Right ventricle myocardium inferior (tissue), 1 donor: ENCODE measurements at places on chromosomes 7 and 10.
A peak's percentile ranks its signal among the peaks of the same experiment; 100 is the strongest.

DNA sequence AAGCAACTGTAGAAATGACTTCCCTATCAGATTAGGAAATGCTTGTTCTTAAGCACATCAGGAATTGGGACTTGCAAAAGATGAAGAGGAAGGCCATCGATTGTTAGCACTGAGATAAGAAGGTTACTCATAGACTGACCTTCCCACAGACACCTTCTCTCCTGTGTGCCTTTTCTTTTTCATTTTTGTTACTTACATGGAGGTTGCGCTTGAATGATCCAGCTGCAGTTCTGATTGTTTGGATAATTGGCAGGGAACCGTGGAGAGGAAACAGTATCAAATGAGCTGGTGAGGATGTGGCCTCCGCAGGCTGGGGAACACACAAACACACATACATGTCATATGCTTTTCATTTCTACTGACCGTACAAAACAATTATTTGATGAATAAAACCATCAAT is 134.9 kb upstream of the RSU1 start:
- no peak for DNase-seq

GRCh38 chr7:116731445-116732335 is 59.7 kb downstream of the MET start:
- no peak for DNase-seq

DNA sequence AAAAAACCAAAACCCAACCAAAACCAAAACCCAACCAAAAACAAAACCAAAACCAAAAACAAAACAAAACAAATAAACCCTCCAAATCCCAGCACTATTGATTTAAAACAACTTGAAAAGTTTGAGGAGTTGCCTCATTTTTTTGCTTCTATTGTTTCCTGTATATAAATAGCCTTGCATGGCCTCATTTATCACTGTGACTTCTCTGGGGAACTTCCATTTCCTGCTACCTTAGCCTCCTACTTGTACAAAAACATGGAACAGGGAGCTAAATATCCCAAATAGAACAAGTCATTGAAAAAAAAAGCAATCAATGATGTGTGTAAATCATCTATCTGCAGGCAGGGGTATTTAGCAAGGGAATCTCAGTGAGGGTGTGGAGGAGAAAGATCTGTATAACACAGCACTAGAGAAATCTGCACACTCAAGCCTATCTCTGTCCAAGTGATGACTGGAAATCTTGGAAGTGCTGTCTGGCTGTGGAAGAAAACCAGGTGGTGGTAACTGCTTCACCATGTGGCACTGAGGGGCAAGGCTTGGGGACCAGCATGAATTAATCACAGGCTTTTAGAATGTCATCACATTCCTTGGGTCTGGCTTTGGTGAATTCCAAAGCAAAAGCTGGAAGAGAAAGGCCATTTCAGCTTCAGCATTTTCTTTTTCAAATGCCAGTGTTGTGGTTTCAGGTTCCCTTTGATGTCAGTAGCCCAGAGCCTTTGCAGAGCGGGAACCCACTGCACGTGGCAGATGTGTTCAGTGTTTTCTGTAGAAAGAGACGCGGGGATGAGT is 349.5 kb upstream of the ZNF32 start:
- no peak for DNase-seq

DNA sequence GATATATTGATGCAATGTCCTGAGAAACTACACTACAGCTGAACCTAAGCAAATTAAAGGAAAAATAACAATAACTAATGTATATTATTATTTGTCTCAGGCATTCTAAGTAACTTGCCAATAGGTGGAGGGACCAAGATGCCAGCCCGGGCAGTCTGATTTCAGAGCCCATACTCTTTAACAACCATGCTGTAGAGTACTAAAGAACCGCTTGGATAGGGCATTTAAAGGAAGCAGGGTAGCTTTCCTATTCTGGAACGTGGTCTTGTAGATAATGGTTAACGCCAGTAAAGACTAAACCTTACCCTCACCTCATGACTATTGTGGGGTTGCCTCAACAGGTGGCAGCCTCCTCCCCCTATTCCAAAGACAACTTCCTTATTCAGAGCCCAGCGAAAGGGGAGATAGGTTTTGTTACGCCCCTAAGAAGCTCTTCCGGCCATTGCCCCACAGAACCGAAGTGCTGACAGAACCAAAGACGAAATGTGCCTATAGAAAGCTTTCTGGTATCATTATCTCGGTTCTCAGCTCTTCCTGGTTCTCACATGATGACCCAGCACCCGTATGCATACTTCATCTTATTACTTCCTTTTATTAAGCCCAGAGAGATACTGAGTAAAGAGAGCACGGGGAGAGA is 707 bp upstream of the C1GALT1 start:
- peak; percentile 57 for DNase-seq

DNA sequence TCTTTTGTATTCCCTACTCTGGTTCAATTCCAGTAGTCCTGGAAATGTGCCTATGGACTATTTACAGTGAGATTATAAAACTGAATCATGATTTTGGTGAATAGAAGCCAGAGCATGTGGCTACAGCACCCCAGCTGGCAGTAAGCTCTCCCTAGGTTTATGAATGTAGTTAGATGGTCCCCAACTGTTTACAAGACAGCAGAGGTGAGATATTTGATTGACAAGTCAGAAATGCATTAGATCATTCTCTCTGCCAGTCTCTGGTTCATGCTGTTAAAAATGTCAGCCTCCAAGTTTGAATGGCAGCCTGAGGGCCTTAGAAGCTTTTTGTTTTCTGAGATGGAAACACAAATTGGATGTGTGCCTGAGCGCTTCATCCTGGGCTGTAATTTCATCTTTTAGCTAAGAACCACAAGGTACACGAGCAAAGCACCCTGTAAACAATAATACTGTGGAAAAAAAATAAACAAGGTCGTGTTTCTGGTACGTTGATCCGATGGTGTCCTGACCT is 85.0 kb downstream of the BTRC start:
- DNase-seq = no peak

DNA sequence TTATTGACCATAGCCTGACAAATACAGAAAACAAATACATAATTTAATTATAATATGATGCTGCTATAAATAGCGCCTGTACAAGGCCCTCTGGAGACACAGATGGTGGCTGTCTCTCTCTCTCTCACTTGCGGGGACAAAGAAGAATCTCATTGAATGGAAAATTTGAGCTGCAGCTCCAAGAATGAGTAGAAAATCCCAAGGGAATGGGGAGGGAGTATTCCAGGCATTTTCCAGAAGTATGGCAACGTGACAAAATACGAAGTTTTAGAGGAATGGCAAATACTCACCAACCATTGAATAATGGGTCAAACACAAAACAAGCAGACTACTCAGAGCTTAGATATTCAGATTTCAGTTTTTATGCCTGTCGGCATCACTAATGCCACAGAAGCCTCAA is 179.9 kb downstream of the NRP1 start:
- no peak for DNase-seq

GRCh38 chr7:921581-922333 is 32.7 kb downstream of the ADAP1 start:
- peak; percentile 72 for DNase-seq

GRCh38 chr7:106964466-106964865 is 80.0 kb upstream of the PRKAR2B start:
- DNase-seq = no peak

DNA sequence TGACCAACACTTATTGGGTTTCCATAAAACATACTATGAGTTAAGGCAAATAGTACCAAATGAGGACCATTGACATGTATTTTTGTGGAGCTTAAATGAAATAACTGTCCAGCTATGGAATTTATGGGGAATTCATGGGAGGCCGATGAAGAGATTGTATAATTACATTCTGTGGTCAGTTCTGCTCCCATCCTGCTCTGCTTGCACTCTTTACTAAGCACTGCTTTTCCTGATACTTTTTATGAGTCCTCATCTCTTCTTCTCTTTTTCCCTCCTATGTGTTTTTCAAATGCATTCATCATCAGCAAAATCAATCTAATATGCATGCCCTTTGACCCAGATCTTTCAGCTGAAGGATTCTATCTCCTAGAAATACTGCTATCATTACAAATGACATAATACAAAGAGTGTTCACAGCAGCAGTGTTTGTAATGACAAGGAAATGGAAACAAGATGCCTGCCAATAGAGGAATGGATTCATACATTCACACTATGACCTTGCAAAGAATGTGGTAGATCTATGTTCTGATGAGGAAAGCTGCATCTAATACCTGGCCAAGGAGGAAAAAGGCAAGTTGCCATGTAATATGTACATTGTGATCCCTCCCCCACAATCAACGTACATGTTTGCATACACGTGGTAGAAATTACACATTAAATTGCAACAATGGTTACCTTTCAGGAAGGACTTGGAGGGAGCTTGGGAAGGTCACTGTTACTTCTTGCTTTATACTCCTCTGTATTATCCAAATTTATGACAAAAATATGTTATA is 73.9 kb downstream of the PCGF5 start:
- DNase-seq = no peak

- no peak for DNase-seq
These were observed 96.5 kb upstream of the CREB5 start for GRCh38 chr7:28315565-28316410.

DNA sequence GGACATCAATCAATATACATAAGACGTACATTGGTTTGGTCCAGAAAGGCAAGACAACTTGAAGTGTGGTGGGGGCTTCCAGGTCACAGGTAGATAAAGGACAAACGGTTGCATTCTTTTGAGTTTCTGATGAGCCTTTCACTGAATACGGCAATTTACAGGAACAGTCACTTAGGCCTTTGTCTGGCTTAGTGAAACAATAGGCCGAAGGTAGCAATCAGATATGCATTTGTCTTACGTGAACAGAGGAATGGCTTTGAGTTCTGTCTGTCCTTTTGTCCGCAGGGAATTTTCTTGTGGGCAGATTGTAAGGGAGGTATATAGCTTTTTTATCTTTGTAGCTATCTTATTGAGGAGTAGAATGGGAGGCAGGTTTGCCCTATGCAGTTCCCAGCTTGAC is 10.8 kb upstream of the STN1 start:
- no peak for DNase-seq

- DNase-seq = peak; percentile 68
These were observed 15.1 kb downstream of the GPR146 start for GRCh38 chr7:1059200-1060091.

GRCh38 chr7:50584793-50585408 is 19.7 kb upstream of the DDC start:
- DNase-seq = no peak

DNA sequence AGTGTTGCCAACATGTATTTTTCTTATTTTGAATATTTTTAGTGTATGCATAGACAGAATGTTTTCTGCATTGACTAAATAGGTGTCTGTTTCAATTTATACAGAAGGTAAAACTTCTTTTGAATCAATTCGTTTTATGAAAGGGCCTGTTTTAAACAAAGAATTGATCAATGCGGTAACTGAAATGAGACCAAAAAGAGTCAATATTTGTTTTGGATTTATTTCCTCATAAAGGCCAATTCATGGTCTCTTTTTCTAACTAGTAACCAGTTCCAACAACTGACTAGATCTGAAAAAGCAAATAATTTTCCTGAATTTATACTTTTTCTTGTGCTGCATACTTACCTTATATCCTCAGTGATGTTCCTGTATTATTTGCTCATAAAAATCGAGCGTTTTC is 320.5 kb downstream of the DGKB start:
- no peak for DNase-seq

GRCh38 chr7:1341361-1342089 is 108.9 kb downstream of the UNCX start:
- peak; percentile 47 for DNase-seq

- DNase-seq = no peak
These were observed 67.6 kb downstream of the C10orf120 start for GRCh38 chr10:122632031-122632430.

- DNase-seq = no peak
These were observed 3.9 kb downstream of the LFNG start for GRCh38 chr7:2523461-2523936.

DNA sequence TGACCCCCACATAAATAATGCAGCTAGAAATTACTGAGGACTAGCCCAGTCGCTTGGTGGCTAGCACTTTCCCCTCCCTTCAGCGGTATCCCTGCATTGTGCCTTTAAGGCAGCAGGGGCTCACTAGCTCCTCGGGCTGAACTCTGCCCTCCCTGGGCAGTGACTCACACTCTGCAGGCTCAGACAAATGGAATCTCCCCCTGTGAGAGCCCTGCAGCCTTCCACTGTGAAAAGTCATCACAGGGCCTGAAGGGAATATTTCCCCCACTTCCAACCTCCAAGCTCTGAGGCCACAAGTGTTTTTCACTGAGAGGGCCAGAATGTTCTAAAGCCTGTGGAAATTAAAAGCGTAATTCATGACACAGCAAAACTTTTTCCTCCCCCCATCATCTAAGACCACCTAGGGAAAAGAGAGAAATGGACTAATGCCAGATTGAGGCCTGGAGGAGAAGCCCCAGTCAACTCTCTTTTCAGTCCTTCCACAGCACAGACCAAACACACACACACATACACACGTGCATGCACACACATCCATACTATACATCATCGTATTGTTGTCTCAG is 93.6 kb upstream of the COL1A2 start:
- peak; percentile 80 for DNase-seq

DNA sequence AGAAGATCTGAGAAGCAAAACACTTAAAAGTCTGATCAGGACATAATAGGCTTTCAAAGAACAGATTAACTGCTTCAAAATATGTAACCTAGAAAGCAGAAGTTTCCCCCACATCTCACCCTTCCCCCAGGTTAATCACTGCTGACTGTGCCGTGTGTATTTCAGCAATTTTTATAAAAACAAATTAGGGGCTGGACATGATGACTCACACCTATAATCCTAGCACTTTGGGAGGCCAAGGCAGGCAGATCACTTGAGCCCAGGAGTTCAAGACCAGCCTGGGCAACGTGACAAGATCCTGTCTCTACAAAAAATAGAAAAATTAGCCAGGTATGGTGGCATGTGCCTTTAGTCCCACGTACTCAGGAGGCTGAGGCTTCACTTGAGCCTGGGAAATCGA is 67.6 kb upstream of the GATA3 start:
- DNase-seq = no peak

DNA sequence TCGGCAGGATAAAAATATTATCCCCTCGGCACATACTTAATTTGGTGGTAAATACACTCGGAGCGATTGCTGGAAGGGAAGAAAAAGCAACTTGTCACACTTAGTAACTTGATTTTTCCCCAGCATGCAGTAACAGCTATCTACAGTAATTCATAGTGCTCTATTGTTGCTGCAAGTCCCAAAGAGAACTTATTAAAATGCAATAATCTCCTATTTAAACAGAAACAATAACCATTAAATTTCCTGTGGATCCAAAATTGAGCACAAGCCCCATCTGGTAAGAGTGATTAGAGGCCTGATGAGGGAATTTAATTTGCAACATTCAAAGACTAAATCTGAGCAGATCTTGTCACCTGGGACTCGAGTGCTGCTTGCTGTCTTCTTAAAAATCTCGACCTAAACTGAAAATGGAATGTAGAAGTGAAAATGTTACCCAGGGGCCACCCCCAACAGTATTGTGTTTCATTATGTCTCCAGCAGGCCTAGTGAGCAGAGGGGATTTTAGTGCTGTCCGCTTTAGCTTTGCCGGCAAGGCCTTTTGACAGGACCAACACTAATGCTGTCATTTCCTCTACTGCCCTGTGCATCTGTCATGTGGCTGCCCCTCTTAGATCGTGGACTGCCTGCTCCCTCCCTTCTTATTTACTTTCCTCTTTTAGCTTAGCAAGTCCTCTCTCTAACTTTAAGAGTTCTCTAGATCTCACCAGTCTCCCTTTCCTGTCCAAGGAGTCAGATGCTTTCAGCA is 639.7 kb downstream of the AUTS2 start:
- DNase-seq = no peak
